ENCODE measurements at places on chromosomes 16 and 17. TPM values are rescaled to one million over a fixed set of nuclear protein-coding genes. Genes with fewer than 3 reads are reported as not detected.

The IL21R gene
- 0.20 TPM for polyA plus RNA-seq

- no peak for DNase-seq
Observed at GRCh38 chr17:44977065-44977464, 9.0 kb upstream of the C1QL1 start.

The TUBD1 gene
- polyA plus RNA-seq: 11.0 TPM

DNA sequence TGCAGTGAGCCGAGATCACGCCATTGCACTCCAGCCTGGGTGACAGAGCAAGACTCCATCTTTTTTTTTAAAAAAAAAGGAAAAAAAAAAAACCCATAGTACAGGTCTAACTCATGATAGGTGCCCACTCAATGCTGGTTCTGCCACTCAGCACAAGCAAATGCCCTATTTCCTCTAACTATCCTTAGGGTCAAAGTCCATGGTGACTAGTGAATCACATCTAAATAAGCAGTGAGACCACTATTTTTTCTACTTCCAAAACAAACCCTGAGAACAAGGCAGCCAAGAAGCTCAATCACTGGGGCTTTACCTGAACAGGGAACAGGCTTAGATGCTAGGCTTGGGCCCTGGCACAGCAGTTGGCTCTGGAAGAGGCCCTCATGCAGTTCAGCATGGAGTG is 3.4 kb downstream of the BLTP2 start:
- no peak for DNase-seq

DNA sequence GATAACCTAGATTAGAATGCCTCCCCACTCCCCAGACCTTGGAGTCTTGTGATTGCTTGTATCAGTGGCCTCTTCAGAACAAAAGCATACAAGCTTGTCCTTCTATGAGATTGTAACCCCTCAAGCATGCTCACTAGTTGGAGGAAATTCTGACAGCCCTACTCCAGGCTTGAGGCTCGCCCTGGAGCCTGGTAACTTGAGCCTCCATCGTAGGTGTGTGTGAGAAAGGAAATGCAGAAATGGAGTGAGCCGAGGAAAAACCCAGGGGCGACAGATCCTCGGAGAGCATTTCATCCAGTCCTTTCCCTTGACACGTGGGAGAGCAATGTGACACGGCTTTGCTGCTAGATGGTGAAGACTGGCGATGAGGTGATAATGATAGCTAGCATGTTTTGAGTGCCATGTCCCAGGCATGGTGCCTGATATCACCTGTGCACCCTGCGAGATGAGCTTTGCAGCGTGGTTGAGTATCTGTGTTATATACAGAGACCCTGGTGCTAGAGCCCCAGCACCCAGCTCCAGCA is 31.2 kb downstream of the GNAO1 start:
- DNase-seq: no peak

The KRT33A gene
- polyA plus RNA-seq: not detected

The TMIGD1 gene
- polyA plus RNA-seq: not detected

The CSF3 gene
- polyA plus RNA-seq: 0.14 TPM

- DNase-seq: no peak
Observed at GRCh38 chr17:73203135-73203787, 10.4 kb downstream of the COG1 start.

The ITGAL gene
- polyA plus RNA-seq: 2.5 TPM

DNA sequence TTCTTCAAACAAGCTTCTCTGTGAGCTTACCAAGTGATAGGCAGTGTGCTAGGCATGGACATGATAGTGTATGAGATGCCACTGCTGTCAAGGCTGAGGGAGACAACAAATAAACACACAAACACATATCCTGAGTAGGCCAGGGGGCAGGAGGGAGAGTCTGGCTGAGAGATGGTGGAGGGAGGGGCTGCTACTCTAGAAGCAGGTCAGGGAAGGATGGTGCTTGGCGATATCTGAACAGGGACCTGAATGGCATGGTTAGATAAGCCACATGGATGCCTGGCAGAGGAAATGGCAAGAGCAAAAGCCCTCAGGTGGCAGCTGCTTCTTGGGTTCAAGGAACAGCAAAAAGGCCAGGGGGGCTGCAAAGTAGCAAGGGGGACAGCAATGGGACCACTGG is 8.6 kb upstream of the CHST6 start:
- DNase-seq: no peak

DNA sequence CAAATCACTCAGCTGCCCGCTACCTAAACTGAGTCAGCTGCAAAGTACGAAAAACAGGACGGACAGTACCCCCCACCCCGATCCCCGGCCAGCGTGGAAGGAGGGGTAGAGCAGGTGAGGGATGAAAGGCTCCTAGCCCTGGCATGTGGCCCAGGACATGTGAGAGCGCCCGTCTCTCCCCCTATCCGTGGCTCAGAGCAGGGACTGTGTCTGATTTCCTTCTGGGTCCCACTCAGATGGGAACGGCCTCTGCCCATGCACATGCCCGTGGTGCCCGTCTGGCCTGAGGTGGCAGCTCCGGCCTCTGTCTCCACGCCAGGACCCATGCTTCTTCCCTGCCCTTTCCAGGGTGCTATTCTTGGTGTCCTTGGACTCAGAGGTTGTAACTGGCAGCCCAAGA is 30.2 kb upstream of the RASD1 start:
- no peak for DNase-seq

GRCh38 chr16:88914750-88915368 is 48.4 kb upstream of the PABPN1L start:
- no peak for DNase-seq

DNA sequence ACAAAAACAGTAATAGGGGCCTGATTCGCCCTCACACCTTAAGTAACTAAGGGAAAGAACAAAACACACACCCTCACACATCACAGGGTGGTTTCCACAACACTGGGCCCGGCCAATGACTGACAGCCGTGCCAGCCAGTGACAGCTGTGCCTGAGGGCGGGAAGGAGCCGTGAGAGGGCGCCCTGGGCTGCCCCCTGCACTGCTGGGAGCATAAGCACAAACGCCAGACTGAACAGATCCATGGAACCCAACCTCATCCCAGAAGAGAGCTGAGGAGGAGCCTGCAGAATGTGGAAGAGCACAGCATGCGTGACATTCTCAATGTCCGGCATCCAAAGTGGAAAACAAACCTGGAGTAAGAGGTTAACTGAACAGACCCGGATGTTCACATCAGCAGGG is 16.0 kb downstream of the CSNK1D start:
- no peak for DNase-seq

DNA sequence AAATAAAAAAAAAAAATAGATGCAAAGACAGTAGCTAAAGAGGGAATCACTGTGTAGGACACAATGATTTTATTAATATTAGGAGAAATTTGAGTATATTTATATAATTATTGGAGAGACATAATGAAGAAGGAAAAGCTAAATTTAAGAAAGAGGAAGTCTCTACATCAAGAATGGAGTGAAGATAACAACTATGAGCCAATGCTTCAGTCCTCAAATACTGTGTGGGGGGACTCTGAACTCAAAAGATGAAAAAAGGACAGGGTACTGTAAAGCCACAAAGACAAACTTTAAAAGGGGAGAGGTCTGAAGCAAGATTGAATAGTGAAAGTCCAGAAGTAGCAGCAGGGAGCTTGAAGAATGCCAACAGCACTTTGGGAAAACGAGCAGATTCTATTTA is 44.7 kb downstream of the SKAP1 start:
- DNase-seq: no peak

The POLR2C gene
- 44.2 TPM for polyA plus RNA-seq

Data from forelimb muscle (tissue), 1 donor.